T-helper 2 cell treated with Interferon-gamma antibody and Interleukin-4, amounts not matched to agents 5 μg/mL and 100 μg/mL, for 36 hours (primary cell): ENCODE measurements at places on chromosomes 5 and 9.
A peak's percentile ranks its signal among the peaks of the same experiment; 100 is the strongest.

GRCh38 chr9:104367507-104367906 is 136.6 kb upstream of the OR13F1 start:
- H3K27me3 ChIP-seq = no peaks in the 10 kb centered on the region
- no peak for DNase-seq
- H3K4me1 ChIP-seq = no peaks in the 10 kb centered on the region

GRCh38 chr5:154189819-154190594 is 526 bp upstream of the GALNT10 start:
- peaks cover 38% of the 10 kb centered on the region for H3K4me1 ChIP-seq
- peak overlapping the region; percentile 87 for H3K4me3 ChIP-seq
- peak overlapping the region; percentile 51 for H3K27ac ChIP-seq
- peak; percentile 75 for DNase-seq
- H3K36me3 ChIP-seq = peaks cover 22% of the 10 kb centered on the region
- H3K27me3 ChIP-seq = peaks cover 18% of the 10 kb centered on the region

DNA sequence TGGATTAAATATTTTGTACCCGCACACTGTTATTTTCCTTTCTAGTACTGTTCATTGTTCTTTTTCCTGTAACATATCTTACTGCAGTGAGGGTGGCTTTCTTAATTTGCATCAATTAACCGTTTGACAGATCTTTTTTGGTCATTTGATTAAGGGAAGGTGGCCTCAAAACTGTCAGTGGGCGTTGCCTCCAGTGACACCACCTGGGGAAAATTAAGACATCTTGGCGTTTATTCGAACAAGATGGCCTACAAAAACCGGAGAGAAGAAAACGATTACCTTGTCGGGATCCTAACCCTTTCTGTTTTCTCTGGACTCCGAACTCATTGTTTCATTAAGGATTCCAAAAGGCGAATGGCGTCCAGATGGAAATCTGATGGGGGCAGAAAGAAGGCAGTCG is 2.0 kb downstream of the BASP1 start:
- H3K27me3 ChIP-seq = peaks cover 43% of the 10 kb centered on the region
- no peak for DNase-seq
- H3K27ac ChIP-seq = no peak overlapping the region
- H3K4me3 ChIP-seq = no peak overlapping the region
- peaks cover 5% of the 10 kb centered on the region for H3K4me1 ChIP-seq

DNA sequence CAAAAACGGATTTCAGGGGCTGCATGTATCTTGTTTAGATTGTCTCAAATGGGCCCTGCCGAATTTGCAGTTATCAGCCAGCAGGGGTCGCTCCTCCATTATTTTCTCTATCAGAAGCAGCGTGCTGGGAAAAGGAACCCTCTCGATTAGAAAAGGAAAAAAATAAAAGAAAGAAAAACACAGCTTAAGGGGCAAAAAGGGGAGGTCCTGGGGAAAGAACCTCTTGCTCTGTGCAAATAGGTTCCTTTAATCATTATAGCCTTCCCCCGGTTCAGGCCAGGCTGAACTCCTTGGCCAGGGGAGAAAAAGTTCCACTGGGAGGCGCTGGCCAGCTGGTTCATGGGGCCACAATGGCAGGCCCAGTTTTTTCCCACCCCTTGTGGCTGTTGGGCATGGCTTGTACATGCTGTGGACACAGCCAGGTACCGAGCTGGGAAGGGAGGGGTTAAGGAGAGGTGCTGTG is 25.0 kb upstream of the CAPSL start:
- H3K4me3 ChIP-seq = no peak overlapping the region
- no peaks in the 10 kb centered on the region for H3K36me3 ChIP-seq
- H3K4me1 ChIP-seq = no peaks in the 10 kb centered on the region
- no peak for DNase-seq
- H3K27me3 ChIP-seq = peaks cover 9% of the 10 kb centered on the region

- peaks cover 3% of the 10 kb centered on the region for H3K27me3 ChIP-seq
- no peak overlapping the region for H3K27ac ChIP-seq
- DNase-seq = no peak
- H3K4me3 ChIP-seq = no peak overlapping the region
Measured at GRCh38 chr5:132234684-132235062, 7.0 kb upstream of the P4HA2 start.

DNA sequence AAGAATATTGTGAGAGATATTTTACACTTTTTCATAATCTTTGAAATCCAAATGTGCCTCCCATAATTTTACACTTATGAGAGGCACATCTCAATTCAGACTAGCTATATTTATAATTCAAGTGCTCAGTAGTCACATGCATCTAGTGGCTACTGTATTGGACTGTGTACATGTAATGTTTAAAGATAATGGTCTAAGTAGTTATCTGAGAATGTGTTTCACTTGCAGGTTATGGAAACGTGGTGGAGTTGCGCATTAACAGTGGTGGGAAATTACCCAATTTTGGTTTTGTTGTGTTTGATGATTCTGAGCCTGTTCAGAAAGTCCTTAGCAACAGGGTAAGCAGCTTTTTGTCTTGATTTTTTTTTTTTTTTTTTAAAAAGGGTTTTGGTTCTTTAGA is 28.8 kb downstream of the G3BP1 start:
- peaks cover 8% of the 10 kb centered on the region for H3K4me1 ChIP-seq
- H3K36me3 ChIP-seq = peaks cover 63% of the 10 kb centered on the region
- no peak overlapping the region for H3K27ac ChIP-seq
- no peaks in the 10 kb centered on the region for H3K27me3 ChIP-seq
- no peak overlapping the region for H3K4me3 ChIP-seq
- no peak for DNase-seq

DNA sequence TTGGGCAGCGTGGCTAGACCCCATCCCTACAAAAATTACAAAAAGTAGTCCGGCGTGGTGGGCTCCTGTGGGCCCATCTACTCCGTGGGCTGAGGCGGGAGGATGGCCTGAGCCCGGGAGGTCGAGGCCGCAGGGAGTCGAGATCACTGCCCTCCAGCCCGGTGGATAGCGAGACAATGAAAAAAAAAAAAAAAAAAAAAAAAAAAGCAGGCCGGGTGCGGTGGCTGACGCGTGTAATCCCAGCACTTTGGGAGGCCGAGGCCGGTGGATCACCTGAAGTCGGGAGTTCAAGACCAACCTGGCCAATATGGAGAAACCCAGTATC is 110.5 kb upstream of the LPCAT1 start:
- peak overlapping the region; percentile 89 for H3K27ac ChIP-seq
- no peak for DNase-seq
- peaks cover 8% of the 10 kb centered on the region for H3K36me3 ChIP-seq

DNA sequence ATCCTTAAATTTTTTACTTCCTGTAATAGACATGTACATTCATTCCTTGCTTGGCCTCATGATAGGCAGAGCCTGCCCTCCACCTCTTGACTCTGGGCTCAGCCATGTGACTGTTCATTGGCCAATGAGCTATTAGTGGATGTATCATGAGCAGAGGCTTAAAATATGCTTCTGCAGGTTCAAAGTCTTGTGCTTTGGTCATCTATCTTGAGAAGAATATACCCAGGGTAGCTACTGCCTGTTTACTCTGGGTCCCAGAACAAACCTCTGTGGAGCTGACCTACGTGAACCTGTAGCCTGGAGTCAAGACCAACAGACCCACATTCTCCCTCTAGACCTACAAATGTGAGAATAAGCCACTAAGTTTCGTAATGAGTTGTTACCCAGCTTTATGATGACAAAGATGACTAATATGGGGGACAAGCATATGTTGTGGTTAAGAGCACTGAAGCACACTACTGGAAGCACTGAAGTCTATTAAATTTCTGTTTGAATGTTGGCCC is 244.4 kb downstream of the MAST4 start:
- H3K27ac ChIP-seq = peak overlapping the region; percentile 90
- peaks cover 55% of the 10 kb centered on the region for H3K4me1 ChIP-seq
- DNase-seq = peak; percentile 56
- peak overlapping the region; percentile 40 for H3K4me3 ChIP-seq
- peaks cover 2% of the 10 kb centered on the region for H3K27me3 ChIP-seq

DNA sequence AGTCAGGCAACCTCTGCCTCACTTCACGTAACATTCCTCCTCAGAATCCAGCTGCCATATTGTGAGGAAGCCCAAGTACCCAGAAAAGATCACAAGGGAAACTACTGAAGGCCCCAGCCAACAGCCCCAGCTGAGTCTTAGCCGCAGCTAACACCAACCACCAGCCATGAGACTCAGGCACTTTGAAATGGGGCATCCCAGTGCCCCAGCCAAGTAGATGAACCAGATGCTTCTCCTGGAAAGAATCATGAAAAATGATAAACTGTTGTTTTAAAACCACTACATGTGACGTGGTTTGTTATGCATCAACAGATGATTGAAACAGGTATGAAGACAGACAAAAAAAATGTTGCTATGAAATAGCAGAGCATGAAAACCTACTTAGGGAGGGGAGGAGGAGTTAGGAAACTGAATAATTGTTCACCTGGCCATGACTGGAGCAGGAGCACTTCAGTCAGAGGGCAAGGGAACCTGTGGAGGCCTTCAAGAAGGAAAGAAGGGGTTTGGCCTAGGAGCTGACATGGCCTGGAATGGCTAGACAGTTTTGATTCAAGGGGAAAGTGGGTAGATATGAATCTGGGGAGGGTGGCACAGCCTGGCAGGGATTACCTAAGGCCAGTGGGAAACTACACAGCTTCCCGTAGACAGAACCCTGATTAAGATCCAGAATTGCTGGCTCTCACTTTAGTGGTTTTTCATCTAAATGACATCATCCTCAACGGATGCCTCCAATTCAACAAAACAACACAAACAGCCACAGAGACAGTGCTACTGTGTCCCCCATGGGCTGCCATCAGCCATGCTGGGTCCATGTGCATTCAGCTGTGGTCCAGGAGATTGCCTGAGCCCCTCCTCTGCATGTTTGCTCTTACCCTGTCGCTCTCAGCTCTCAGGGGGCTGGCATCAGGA is 211.6 kb downstream of the SYK start:
- peak overlapping the region; percentile 13 for H3K27ac ChIP-seq
- DNase-seq = no peak
- H3K4me1 ChIP-seq = peaks cover 14% of the 10 kb centered on the region
- no peaks in the 10 kb centered on the region for H3K27me3 ChIP-seq
- H3K4me3 ChIP-seq = no peak overlapping the region

DNA sequence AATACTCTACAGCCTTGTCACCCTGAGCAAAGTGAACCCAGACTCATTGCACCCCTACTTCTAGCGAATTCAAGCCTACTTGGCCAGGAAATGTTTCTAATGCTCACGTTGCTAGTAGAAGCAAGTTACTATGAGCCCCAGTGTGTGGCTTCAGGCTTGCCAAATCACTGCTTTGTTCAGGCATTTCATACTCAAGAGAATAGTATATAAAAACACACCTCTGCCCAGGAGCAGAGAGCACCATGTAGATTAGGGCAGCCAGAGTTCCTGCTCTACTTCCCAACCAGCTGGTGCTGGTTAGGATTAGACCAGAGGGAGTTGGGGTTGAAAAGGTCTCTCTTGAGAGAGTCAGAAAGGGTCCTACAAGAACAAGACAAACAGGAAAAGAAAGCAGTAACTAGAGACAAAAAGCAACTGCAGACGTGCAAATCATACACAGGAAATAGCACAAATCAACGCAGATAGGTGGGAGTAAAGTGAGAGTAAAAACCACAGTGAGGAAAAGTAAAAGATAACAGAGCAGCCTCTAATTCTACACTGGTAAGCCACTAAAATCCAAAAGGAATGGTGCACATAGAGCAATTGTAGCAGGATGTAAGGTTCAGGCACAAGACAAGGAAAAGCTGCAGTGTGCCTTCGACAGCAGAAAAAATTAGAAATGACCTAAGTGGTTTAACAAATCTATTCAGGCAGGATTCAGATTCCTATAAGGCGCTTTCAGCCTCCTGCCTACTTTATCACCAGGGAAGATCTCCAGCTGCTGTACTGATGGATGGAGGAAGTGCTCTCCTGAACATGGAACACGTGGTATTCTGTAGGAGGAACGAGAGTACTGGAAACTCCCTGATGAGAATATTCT is 49.6 kb upstream of the KIF2A start:
- no peaks in the 10 kb centered on the region for H3K27me3 ChIP-seq
- peak; percentile 33 for DNase-seq
- peaks cover 23% of the 10 kb centered on the region for H3K36me3 ChIP-seq
- H3K4me3 ChIP-seq = peak overlapping the region; percentile 49
- peak overlapping the region; percentile 92 for H3K27ac ChIP-seq

- DNase-seq = no peak
- no peaks in the 10 kb centered on the region for H3K27me3 ChIP-seq
- peaks cover 79% of the 10 kb centered on the region for H3K36me3 ChIP-seq
- H3K4me3 ChIP-seq = no peak overlapping the region
- peaks cover 31% of the 10 kb centered on the region for H3K4me1 ChIP-seq
Measured at GRCh38 chr9:450057-450456, 235.4 kb downstream of the DOCK8 start.

DNA sequence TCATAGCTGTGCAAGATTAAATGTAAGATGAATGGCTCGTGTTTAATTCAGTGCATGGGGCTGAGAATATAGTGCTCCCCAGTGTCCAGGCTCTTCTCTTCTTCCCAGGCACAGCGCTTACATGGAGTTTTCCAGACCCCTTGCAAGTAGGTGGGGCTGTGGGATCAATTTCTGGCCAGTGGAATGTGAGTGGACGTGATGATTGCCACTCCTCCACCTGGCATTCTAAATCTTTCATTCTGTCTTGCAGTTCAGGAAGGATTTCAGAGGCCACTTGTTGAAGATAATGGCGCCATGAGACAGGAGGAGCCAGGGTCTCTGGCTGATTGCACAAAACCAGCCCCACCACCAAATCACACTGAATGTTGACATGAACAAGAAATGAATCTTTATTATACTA is 7.2 kb upstream of the PIP5K1B start:
- H3K27ac ChIP-seq = no peak overlapping the region
- peaks cover 54% of the 10 kb centered on the region for H3K27me3 ChIP-seq
- H3K4me1 ChIP-seq = no peaks in the 10 kb centered on the region
- no peak for DNase-seq
- no peak overlapping the region for H3K4me3 ChIP-seq
- H3K36me3 ChIP-seq = no peaks in the 10 kb centered on the region

DNA sequence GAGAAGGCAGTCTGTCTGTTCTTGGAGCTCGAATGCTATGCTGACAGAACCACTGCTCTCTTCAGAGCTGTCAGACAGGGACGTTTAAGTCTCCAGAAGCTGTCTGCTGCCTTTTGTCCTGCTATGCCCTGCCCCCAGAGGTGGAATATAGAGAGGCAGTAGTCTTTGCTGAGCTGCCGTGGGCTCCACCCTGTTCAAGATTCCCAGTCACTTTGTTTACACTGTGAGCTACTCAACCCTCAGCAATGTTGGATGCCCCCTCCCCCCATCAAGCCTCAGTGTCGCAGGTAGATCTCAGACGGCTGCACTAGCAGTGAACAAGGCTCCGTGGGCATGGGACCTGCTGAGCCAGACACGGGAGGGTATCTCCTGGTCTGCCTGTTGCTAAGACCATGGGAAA is 344.2 kb downstream of the TMEM161B start:
- H3K4me1 ChIP-seq = no peaks in the 10 kb centered on the region
- no peaks in the 10 kb centered on the region for H3K27me3 ChIP-seq
- no peak overlapping the region for H3K4me3 ChIP-seq
- no peaks in the 10 kb centered on the region for H3K36me3 ChIP-seq
- H3K27ac ChIP-seq = no peak overlapping the region
- DNase-seq = no peak

DNA sequence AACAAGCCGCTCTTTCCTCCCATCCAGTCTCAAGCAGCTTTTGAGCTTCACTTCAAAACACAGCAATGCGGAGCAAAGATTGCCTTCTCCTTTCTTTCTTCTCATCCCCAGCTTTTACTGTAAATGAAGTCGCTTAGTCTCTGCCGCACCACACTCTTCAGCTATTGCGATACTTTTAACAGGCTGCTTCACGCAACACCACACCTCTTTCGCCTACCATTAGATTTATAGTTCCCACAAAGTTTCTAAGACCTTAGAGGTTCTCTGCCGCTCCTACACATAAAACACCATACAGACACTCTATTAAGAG is 711 bp downstream of the PGGT1B start:
- DNase-seq = no peak
- peak overlapping the region; percentile 95 for H3K27ac ChIP-seq
- peaks cover 21% of the 10 kb centered on the region for H3K4me1 ChIP-seq
- H3K36me3 ChIP-seq = peaks cover 13% of the 10 kb centered on the region
- H3K27me3 ChIP-seq = no peaks in the 10 kb centered on the region
